ENCODE measurements at places on chromosomes 3 and 15. TPM values are rescaled to one million over a fixed set of nuclear protein-coding genes. Genes with fewer than 3 reads are reported as not detected.

Gene NR2E3
- 0.13 TPM for total RNA-seq

Gene ZNF80
- total RNA-seq: not detected

Gene TGM4
- 0.65 TPM for total RNA-seq

Gene MYLK
- total RNA-seq: 155 TPM

Gene GOLGA6L9
- 0.81 TPM for total RNA-seq

Gene TMCO5A
- total RNA-seq: not detected

Gene SOX2
- not detected for total RNA-seq

Gene GPR27
- total RNA-seq: 0.81 TPM

Gene CLDN1
- total RNA-seq: 84.9 TPM

Gene IQCF5
- total RNA-seq: not detected

Gene SRGAP3
- 0.33 TPM for total RNA-seq

Gene CPNE9
- total RNA-seq: not detected

Gene NEO1
- total RNA-seq: 34.9 TPM

Gene TMC3
- not detected for total RNA-seq
